H4 (cell line): ENCODE measurements at places on chromosomes 2 and 18. TPM values are rescaled to one million over a fixed set of nuclear protein-coding genes. Genes with fewer than 3 reads are reported as not detected.

CYTIP gene
- 0.06 TPM in 1 of 2 replicates, not detected in the other for total RNA-seq

DNA sequence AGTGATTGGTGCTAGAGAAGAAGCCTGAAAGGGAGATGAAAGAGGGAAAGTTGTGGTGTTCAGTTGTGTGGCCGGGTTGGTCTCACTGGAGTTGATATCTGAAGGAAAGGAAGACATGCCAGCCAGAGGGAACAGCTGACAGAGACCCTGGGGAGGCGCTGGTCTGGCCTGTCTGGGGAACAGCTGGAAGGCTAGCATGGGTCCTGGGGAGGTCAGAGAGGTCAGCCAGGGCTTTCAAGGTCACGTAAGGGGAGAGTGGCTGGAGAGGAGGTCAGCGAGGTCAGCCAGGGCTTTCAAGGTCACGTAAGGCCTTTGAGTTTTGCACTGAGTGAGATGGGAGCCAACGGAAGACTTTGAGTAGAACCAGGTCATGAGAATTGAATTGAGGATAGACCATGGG lies 11.0 kb downstream of the DYSF start:
- DNase-seq, result no peak

- DNase-seq, result no peak
Measured at GRCh38 chr2:164146441-164146840, 410.6 kb upstream of the FIGN start.

DNA sequence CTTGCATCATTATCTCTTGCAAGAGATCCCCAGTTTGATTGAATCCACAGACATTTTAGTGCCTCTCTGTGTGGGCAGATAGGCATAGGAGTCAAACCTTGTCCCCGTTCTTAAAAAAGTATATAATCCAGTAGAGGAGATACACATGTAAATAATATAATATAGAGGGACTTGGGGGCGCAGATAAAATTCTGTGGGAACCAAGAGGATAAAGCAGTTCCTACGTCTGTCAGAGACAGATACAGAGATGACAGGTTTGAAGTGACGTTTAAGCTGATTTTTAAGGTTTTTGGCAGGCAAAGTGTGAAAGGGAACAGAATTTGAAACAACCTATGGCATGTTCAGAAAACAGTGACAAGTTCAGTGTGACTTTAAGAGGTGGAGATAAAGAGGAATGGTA lies 63.1 kb downstream of the CAB39 start:
- DNase-seq, result no peak

DNA sequence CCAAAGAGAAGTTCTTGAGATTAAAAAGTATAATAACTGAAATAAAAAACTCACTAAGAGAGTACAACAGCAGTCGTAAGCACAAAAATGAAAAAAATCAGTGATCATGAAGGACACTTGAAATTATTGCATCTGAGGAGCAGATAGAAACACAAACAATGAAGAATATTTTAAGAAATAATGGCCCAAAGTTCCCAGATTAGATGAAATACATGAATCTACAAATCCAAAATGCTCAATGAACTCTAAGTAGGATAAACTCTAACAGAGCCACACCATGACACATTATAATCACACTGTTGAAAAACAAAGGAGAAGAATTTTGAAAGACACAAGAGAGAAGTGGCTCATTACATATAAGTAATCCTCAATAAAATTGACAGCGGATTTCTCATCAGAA lies 31.9 kb upstream of the EMILIN2 start:
- no peak for DNase-seq

DNA sequence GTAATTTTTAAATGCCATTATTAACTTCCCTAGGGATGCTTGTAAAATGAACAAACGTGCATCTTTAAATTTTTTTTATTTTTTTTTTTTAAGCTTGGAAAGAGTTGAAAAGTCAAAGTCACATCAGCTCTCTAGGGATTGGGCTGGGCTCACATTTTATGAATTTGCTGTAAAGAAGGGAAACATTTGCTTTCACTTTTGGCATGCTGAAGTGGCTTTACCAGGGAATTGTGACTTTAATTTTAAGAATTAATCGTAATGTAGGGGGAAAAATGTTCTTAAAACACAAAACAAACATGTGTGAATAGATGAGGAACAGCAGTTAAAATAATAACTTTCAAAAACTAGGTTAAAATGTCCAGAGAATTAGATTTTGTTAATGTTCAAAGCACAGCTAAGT lies 123.0 kb downstream of the AGAP1 start:
- DNase-seq, result no peak
